Stimulated activated CD8-positive, alpha-beta memory T cell treated with anti-CD3 and anti-CD28 coated beads, Interleukin-4, amount 100 ng/mL, for 1 hour (primary cell): ENCODE measurements at places on chromosomes 16 and 17.
A peak's percentile ranks its signal among the peaks of the same experiment; 100 is the strongest.

GRCh38 chr17:58487589-58488427 is at the start of gene HSF5:
TSS of gene HSF5 (minus strand) at chr17:58488408. CDS start at chr17:58488274, 134 bp downstream.
- DNase-seq, result peak; percentile 56

DNA sequence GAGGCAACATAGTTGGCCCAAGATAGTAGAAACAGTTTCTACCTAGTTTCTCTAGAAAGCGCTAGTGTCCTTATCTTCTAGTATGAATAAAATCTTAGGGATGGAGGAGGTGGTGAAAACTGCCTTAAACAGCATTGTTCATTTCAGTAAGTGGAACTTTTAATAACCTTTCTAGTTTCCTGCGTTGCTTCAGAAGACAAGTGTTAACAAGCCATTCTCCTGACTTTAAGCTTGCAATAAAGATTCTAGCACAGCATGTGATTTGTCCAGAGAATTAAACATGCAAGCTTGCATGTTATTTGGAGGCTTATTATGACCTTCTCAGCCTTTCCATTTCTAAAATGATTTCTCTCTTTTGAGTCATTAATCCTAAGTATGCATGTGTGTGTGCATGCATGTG is 72.3 kb downstream of the TANGO6 start:
- no peak for DNase-seq

GRCh38 chr17:69761767-69762321 is 313.2 kb upstream of the KCNJ16 start:
- DNase-seq, result no peak

DNA sequence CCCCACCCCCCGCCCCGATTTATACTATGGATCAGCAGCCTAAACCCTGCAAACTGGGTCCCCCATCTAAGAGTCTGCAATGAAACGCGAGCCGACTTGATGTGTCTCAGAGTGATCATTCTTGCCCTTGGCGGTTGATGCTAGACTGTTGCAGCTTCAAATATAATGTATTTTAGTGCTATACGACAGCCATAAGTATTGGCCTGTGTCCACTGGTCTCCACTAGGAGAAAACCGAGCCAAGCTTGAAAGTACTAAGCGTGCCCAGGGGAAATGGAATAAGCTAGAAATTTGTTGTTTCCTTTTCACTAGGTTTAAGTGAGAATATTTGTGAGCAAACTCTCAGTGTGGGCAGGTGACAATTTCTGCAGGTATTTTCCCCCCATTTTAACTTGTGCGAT is 711.2 kb downstream of the MAF start:
- DNase-seq, result no peak

- no peak for DNase-seq
These were observed 75.9 kb downstream of the HLF start for GRCh38 chr17:55340686-55341085.

DNA sequence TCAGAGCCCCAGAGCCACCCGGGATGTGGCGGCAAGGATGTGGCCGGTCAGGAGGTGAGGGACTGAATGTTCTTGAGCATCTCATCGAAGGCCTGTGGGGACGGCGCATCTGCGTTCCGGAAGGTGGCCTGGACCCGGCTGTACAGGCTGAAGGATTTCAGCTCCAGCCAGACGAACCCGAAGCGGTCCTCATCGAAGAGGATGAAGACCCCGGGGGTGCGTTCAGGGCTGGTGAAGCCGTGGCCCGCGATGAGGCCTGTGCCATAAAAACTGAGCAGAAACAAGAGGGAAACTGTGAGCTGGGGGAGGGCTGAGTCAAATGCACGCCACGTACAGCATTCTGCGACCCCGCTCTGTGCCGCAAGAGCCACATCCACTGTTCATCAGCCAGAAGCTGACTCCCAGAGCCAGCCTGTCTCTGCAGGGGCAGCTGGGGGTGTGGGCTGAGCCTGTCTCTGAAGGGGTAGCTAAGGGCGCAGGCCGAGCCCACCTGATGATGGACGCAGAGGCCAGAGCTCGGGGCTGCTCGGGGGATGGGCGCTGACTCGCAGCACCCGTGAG is 14.1 kb upstream of the C16orf95 start:
- no peak for DNase-seq

DNA sequence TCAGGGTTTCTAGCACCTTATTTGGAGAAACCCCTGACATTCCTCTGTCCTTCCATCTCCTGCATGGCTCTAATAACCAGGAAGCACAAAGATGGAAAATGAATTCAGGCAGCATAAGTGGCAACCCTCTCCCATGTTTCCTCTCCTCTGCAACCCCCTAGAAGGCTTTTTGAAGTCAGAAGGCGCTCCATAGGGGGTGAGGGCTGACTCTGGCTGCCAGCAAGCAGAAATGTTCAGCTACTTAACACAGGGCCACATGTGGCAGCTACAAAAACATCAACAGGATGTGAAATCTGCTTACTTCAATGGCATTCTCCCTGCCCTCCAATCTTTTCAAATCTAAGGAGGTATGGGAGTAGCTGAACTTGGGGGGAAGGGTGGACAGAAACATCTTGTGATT is 55.2 kb upstream of the IRX5 start:
- no peak for DNase-seq

GRCh38 chr16:76195648-76196047 is 81.6 kb upstream of the CNTNAP4 start:
- DNase-seq, result no peak

DNA sequence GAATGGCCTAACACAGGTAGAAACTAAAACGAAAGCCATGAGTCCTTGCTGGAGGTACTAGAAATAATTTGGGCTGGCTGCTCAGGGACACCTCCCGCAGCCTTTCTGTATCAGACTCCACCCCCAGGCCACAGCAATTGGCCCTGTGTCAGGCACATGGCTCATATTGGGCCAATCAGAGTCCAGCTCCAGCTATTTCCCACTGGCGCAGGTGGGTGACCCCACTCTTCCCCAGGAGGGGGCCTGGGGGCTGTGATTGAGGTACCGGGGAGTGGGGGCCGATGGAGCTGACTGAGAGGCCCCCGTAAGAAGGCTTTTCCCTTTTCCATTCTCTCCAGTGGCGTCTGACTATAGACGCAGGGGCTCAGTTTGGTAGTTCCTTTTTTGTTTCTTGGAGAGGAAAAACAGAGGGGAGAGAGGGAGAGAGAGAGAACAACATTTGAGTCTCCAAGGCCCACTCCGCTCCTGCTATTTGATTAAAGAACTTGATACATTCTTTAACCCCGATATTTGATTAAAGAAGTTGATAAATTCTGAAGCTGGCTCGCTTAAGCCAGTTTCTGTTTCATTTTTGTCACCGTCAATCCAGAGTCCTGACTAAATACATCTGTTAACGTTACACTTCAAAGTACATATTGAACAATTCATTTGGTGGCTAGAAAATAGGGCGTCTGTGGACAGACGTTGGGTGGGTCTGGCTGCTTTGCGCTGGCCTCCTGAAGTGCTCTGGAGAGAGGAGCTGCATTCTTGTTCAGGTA is 26.3 kb downstream of the FOXL1 start:
- peak; percentile 12 for DNase-seq

GRCh38 chr17:56475116-56475515 is 118.4 kb upstream of the NOG start:
- DNase-seq, result no peak

DNA sequence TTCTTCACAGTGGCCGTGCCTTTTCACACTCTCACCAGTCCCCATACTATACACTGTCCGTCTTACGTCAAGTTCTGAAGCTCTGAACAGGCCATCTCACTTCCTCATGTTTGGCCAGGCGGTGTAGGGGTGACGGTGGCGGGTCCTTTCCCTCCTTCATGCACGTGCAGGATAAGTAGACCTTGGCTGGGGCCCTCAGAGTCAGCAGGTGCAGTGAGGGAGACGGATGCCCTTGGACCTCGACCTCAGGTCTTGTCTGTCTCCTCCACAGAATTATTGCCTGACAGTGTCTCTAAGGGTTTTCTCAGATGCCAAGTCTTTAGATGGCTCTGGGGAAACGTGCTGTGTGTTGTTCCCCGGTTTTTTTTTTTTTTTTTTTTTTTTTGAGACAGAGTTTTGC is 37.6 kb downstream of the RAB11FIP3 start:
- no peak for DNase-seq

- DNase-seq, result no peak
These were observed 25.9 kb downstream of the IRX6 start for GRCh38 chr16:55349867-55350266.

GRCh38 chr16:50816901-50817555 is 75.1 kb downstream of the CYLD start:
- DNase-seq, result no peak

DNA sequence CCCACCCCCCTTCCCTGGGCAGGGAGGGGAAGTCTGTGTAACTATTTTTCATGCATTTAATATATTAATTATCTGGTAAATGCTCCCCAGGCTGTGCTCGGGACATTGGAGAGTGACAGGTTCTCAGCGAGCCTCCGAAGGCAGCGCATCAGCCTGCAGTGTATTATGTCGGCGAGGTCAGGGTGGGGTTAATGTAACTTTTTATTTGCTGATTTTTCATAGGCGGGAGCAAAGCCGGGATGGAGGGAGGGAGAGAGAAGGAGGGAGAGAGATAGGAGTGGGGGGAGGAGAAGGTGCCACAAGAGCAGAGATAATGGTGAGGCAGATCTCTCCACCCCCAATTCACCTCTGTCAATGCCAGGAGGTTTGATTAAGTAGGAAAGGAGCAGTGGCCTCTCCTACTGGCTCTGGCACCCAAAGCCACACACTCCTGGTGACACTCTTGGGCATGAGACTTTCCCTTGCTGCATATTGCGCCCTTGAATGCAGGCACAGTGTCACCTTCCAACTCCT is 104.0 kb downstream of the MRM1 start:
- DNase-seq, result no peak

DNA sequence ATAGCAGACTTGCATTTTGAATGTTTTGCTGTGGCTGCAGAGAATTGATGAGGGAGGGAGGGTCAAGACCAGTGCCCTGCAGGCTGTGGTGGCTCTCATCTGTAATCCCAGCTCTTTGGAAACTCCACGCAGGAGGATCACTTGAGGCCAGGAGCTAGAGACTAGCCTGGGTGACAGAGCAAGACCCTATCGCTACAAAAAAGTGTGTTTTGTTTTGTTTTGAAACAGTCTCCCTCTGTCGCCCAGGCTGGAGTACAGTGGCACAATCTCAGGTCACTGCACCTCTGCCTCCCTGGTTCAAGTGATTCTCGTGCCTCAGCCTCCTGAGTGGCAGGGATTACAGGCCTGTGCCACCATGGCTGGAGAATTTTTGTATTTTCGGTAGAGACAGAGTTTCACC is 1.9 kb upstream of the UBE2G1 start:
- no peak for DNase-seq
